Nucleus accumbens (tissue), 56 donors: ENCODE measurements at places on chromosomes 11 and 22.

GRCh38 chr11:124941703-124942102 is 5.9 kb upstream of the HEPACAM start:
- DNase-seq, result no peak

GRCh38 chr11:18312663-18313420 is 9.1 kb downstream of the HPS5 start:
- no peak for DNase-seq

- no peak for DNase-seq
Measured at GRCh38 chr11:124762105-124762623, at the start of gene ESAM. Gene ESAM (minus strand): TSS chr11:124762290. CDS start chr11:124762154, 136 bp downstream.

- no peak for DNase-seq
Measured at GRCh38 chr22:27391092-27391770, 410.3 kb downstream of the MN1 start.

DNA sequence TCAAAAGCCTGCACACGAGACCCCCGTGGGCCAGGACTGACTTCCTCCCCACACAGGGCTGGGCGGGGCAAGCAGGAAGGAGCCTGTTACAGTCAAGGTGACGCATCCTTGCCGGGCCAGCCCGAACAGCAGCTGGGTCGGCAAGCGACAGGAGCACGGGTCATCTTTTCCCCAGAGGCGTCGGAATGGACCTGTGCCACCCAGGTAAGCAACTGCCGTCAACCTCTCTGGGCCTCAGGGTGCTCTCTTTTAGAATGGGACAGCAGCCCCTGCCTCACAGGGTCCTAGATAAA is at the start of gene CYTH4:
Gene CYTH4 (plus strand): TSS at position 124 of the 293 bp plus-strand sequence. CDS start 62 bp downstream, at position 186.
- DNase-seq, result no peak

DNA sequence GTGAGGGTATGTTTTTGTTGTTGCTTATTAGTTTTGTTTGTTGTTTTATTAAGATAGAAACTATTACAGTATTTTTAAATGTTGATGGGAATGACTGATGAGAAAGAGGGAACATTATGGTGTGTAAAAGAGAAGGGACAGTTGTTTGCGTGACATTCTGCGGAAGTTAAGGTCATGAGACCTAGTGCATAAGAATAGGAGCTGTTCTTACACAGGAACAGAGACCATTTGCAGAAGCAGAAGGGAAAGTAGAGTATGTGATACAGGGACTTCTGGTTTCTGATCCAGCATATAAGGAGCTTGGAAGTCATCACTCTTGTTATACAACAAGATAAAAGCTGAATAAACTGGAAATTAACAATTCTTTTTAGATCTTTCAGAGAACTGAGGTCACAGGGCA is 299.2 kb upstream of the API5 start:
- no peak for DNase-seq
